ENCODE measurements at places on chromosomes 3 and 15.

GRCh38 chr3:111763001-111763471 lies 96.0 kb upstream of the PHLDB2 start:
- DNase-seq: no peak

DNA sequence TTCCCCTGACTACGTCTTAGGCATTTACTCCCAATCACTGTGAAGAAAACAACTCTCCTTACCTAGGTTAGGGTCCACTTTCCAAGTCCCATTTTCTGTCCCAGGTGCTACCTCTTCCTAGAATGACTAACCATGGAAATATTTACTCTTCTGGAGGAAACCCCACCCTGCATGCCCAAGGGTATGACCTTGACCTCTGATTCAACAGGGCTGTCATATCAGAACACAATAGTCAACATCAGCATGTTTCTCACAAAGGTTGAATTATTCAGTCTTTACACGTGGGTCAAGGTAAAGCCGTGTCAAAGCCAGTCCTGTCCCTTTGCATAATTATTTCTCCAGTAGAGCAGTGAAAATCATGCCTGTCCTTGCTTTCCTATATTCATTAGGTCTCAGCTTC lies 4.3 kb upstream of the FRMD5 start:
- no peak for DNase-seq

- DNase-seq: no peak
Observed at GRCh38 chr3:150902988-150903387, 2.3 kb downstream of the MINDY4B start.

DNA sequence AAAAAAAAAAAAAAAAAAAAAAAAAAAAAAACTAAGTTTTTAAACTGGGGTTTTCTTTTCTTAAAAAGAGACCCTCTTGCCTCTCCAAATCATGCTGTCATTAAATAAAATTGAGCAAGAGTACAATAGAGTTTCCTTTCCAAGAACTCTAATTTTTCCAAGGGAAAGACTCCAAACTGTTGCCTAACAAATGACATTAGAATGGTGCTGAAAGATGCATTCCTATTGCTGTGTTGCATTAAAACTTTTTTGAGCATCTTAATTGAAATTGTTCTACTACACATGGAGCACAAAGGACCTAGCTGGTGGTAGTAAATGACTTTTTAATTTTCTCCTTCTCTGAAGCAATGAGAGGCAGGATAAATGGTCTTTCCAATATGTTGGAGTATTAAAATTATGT lies 469.1 kb upstream of the ARHGEF26 start:
- DNase-seq: no peak

DNA sequence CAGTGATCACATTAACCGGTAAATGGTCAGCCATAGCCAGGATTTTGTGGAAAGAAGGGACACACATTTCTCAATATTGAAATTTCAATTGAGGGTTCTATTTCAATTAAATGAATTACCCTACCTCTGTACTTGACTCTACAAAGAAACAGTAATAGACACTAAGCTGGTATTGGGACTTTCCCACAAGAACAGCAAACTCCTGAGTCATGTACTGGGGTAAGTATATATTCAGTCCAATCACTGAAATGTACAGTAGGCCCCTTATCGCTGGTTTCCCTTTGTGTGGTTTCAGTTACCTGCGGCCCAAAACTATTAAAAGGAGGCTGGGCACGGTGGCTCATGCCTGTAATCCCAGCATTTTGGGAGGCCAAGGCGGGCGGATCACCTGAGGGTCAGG lies 17.6 kb downstream of the ASB14 start:
- no peak for DNase-seq

- DNase-seq: no peak
Observed at GRCh38 chr3:146640361-146640760, 35.2 kb upstream of the PLSCR5 start.
